Esophagus mucosa (tissue), 1 donor: ENCODE measurements at places on chromosomes 16 and 17. TPM values are rescaled to one million over a fixed set of nuclear protein-coding genes. Genes with fewer than 3 reads are reported as not detected.

- ATAC-seq, result no peak
Measured at GRCh38 chr16:58507195-58507962, 7.4 kb downstream of the NDRG4 start.

DNA sequence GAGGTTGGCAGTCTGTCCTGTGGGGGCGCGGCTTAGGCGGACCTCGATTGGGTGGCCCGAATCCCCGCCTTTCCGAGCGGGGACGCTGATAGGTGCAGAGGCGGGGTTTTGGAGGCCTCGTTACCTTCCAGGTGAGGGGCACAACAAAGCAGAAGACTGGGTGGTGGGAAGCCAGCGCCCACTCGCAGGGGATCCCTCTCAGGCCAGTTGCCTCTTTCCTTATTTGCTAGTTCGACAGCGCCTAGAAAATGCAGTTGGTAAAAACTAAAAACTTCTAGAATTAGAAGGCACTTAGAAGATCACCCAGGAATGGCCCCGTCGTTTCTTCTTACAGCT is 730 bp downstream of the KAT7 start:
- ATAC-seq, result no peak

Gene MT1G
- total RNA-seq, result 26.3 TPM

Gene KRT15
- 2,810 TPM for total RNA-seq

DNA sequence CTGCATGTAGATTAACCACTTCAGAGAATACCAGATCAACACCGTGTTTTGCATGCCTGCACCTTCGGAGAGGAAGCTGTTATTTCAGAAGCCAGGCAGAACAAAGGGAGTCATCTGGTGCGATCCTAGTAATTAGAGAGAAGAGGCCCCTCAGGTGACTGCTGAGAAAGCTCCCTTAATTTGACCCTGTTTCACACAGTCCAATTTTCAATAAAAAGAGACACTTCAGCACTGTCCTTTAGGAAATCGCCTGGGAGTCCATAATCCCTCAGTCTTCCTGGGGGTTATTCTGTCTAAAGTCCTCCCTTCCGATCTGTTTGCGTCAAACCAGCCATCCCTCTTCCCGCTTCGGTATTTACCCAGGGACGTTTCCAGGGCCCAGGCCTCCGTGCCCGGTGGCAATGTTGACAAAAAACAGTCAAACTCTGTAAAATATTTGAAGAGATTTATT is 23.4 kb upstream of the TNRC6C start:
- no peak for ATAC-seq

DNA sequence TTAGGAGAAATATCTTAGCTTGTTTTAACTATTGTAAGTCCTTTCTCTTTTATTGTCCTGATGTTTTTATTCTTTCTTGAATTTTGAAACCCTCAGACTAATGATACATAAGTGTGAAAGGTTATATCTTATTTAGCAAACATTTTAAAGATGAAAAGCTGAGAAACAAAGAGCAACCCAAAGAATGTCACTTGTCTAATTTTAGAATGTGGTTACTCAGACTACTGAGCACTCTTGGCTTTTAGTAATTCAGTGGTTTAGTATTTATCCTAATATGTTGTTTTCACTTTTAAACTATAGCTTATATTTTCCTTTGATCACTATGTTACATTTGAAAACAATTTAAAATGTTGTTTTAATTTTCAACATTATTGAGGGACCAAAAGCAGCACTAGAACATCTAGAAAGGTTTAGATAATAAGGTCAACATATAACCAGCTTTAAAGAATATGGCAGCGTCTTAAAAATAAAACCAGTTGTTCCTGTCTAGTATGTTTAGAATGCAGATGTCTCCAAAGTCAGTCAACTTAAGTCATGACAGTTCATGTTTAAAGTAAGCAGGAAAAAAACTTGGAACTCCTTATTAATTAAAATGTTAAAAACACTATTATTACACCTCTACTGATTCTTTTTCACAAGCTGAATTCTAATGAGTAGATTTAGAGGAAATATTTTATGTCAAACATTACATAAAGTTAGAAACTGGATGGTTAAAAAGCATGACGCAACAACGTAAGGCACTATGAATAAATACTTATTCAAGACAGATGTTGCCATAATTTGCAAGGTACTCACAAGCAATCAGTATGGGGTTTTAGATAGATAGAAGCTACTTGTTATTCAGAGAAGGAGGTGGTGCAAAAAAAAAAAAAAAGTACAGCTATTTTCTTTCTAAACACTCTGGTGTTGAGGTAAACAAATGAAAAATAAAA is 2.4 kb downstream of the MBTD1 start:
- no peak for ATAC-seq

Gene LITAFD
- not detected for total RNA-seq

Gene KRTAP9-4
- not detected for total RNA-seq

- no peak for ATAC-seq
Measured at GRCh38 chr16:64702415-64702814, 419.4 kb downstream of the CDH11 start.
